ENCODE measurements at places on chromosomes 1 and 21.

GRCh38 chr1:46490406-46490655 is 695 bp downstream of the DMBX1 start:
- DNase-seq: no peak

DNA sequence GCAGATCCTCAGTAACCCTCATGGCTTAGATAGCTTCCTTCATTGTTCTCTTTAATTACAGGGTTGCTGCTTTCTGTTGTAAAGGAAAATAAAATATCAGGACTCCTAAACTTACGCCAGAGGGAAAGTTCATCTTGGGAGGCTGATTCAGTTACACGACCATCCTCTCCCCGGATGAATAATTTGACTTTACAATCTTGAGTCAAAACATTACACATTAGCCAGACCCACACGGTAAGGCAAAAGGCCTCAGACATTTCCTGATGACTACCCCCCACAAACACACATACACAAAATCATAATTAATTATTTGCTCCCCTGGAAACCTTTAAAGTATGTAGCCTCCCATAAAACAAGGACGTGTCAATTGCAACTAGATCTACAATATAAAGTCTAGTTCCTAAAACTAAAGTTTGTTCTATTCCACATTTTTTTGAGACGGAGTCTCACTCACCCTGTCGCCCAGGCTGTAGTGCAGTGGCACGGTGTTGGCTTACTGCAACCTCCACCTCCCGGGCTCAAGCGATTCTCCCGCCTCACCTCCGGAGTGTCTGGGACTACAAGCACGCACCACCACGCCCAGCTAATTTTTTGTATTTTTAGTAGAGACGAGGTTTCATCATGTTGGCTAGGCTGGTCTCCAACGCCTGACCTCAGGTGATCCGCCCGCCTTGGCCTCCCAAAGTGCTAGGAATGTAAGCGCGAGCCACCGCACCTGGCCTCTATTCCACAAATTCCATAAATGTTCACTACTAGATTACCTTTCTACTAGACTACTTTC is 830 bp upstream of the PRDX1 start:
- no peak for DNase-seq

DNA sequence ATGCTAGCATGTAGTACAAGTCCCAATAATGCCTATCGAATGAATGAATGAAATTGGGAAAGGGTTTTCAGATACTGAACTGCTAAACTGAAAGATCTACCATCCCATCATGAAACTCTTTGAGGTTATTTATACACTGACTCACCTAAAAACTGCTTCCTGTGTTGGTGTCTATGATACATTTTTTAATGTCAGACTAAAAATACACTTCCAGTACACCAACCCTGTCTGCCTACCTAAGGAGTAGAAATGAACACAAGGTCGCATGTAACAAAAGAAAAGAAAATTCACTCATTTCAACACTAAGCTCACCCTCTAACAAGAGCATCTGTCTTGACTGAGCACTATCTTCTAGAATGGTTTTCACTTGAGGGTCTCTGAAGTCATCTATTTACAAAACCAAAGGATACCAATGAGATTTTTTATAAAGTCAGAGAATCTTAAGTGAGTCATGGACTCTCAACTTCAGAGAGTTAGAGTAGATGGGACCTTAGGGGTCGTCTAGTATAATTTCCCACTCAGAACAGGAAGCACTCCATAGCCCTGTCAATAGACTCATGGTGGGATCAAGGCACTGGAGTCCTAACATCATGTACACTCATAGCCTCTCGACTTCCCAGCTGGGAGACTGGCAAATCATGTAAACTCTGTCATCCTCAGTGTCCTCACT is 53.4 kb downstream of the WLS start:
- no peak for DNase-seq

DNA sequence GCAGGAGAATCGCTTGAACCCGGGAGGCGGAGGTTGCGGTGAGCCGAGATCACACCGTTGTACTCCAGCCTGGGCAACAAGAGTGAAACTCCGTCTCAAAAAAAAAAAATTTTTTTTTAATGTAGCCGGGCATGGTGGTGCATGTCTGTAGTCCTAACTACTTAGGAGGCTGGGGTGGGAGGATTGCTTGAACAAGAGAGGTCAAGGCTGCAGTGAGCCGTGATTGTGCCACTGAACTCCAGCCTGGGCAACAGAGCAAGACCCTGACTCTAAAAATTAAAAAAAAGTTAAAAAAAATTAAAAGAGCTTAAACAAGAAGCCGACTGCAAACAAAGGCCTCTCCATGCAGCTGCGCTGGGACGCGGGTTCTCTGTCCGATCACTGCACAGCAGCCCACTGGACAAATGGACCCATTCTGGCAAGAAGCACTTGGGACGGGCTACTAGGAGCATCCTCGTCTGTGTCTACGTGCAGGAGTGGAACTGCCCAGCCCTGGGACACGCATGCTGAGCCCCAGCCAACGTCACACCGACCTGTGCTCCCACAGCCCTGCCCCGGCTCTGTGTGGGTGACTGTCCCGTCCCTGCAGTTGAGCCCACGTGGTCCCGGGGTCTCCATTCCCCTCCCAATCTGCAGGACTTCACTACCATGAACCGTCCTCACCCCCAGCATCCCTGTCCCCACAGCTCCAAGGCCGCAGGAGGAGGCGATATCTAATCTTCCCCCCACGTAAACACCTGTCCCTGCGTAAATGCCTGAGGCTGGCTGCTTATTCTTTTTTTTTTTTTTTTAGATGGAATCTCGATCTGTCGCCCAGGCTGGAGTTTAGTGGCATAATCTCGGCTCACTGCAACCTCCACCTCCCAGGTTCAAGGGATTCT is 12.3 kb downstream of the SLC35E2B start:
- DNase-seq: no peak

DNA sequence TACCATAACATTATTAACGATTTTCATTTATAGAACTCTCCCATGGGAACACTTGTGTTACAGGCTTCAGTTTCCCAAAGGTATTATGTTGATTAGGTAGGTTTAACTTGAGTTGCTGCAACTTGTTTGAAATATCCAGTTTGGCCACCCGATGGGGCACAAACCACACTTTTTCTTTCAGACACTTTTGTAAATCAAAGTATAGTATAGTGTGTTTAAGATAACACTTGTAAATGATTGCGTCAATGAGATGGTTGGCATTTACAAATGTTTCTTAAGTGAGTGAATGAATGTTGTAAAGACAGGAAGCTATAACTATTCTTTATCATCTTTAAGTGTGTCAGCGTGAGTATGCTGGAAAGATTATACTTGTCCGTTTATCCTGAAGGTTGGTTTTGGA is 4.3 kb downstream of the XPR1 start:
- DNase-seq: no peak

GRCh38 chr1:201507360-201507675 is 395 bp upstream of the CSRP1 start:
- no peak for DNase-seq

DNA sequence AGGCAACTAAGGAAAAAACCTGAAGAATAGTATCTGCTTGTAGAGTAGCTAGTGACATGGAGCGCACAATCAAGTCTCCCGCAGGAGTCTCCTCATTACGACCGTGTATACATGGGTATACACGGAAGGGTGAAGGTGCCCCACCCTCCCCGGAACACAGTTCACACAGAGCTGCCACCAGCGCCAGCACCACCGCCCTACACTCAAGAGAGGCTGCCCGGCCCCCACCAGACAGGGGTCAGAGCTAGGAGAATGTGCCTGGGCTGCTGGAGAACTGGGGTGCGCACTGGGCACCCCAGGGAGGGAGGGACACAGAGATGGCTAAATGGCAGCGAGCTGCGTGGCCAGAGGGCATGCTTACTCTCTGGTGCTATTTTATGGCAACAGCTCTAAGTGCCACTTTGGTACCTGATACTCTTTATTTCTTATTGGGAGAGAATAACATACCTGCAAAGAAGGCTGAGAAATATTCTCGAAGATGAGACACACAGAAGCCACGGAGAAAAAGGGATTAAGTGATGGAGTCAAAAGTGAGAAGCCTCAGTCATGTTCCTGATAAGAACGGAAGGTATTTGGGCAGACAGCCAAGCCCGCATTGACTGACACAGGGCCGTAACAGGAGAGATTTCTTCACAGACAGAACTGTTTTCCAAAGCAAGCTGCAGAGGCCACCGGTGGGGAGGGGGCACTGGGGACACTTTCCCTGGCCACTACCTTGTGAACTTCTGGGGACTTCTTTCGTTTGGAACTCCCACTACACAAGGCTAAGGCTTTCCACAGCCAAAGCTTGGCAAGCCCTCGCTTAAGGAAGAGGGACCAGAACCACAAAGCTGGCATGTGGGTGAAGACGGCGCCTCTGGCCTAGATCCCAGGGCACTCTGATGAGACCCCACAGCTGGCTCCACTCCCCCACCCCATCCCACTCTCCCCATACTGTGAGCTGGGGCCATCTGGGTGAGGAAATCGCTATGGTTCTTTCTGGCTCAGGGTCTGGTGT is 108.0 kb downstream of the PGBD5 start:
- DNase-seq: no peak

DNA sequence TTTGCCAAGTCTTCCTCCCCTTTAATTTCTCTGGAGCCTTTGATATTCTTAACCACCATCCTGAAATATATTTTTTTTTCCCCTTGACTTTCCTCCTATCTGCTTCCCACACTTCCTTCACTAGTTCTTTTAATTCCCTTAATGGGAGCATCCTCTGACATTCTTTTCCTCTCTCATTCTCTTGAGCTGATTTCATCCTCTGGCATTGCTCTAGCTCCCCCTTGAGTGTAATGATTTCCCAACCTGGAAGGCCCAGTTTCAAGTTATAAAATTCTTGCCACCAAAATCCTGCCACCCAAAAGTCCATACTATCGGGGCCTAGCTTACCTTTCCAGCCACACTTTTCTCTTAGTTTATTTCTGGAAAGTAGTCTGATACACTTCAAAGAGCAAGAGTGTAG is 39.5 kb upstream of the UBE2U start:
- no peak for DNase-seq

DNA sequence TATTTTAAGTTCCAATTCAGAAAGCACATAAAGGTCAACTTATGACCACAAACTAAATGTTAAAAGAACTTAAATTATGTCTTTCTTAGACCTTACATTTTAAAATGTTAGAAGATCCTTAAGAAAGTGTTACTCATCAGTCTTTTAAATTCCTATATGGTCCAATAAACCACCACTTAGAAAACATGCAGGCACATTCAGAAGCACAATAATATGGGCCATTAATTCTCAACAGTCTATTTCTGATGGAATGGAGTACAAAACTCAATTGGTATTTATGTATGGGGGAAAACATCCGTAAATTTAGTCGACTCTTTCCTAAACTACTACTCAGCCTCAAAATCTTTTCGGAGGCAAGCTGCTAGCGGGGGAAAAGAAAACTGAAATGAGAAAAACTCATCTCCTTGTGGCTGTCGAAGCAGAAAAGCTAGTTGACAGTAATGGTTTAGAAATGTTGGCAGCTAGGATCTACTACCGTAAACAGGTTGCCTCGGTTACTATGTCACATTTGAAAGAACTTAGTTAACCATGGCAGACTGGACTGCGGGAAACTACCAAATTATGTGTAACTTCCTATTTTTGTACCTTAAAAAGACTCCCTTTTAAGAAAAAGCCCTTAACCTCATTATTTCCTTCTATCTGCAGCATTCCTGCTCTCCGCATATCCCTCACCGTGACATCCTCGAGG is 1.0 kb downstream of the TRMT1L start:
- DNase-seq: no peak

DNA sequence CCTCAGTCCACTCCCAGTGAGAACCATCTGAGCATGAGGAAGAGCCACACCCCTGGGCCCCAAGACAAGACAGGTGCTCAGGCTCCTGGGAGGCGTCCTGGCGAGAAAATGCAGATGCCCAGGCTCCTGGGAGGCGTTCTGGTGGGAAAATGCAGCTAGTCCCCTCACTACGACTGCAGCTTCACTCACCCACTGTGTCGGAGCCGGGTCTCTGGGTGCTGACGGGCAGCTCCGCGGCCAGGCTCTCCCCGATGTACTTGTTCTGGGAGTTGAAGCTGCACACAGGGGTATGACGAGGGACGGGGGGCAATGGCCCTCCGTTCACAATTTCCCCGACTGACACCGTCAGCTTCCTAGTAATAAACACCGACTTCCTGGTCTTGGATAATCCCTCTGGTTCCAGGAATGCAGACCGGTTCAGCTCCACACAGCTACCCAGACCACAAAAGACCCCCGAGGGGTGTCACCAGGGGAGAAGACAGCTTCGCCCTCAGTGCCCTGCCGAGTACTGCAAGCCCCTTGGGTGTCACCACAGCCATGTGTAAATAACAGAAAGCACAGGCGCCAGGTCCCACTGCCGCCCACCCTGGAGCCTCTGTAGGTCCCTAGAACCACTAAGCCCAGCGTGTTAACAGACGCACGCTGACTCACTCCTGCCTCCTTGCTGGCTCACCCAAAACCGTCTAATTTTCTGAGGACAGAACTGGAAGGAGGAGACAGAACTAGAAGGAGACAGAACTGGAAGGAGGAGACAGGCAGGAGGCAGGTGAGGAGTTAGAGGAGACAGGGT is 19.5 kb downstream of the MCM3AP start:
- no peak for DNase-seq

- DNase-seq: no peak
Measured at GRCh38 chr1:227845519-227845918, 30.0 kb downstream of the PRSS38 start.

- no peak for DNase-seq
Measured at GRCh38 chr1:41317361-41317760, 43.9 kb upstream of the FOXO6 start.

GRCh38 chr21:33327326-33327725 is 2.6 kb downstream of the IFNAR1 start:
- DNase-seq: no peak

DNA sequence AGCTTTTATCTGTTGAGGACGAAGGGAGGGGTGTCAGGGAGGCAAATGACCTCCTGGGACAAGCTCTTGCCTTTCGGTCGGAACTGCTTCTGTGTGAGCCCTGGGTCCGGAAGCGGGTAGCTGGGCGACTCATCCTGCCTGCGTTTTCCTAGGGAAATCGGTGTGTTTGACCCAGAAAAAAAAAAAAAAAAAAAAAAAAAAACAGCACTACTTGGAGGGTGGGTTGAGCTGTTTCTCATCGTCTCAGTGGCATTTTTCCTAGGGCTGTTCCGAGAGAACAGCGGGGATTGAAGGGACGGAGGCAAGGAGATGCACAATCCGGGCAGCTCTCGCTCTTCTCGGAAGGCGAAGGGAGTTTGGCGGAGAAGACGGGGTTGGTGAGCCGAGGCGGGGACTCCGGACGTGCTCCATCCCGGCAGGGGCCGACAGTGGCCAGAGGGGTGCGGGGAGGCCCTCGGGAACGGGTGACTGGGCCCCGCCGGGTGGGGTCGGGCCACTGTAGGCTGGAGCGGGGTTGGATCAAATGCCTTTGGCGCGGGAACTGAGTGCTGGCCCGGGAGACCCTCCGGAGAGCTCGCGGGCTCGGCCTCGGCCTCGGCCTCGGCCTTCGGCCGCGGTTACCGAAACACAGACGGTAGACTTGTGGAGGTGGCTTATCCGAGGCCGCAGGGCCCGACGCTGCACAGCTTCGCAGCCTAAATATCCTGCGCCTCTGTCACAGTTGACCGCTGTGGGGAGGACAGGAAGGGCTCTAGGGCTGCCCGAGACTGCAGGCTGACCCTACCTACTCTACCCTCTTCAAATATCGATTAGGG is 2.4 kb upstream of the BARHL2 start:
- DNase-seq: no peak

All from NK-92 treated with Interleukin-12 subunit alpha and Interleukin-12 subunit beta, amount 100 ng/mL, for 24 hours (cell line).